A549 treated with RU486 at 1 μM for 4 hours (cell line): ENCODE measurements at places on chromosomes 12 and 14. TPM values are rescaled to one million over a fixed set of nuclear protein-coding genes. Genes with fewer than 3 reads are reported as not detected.

The CEBPE gene
- not detected in 5 replicates for total RNA-seq

The IRF9 gene
- total RNA-seq = 14.5 to 20.9 TPM (median 16.8 TPM) in 5 replicates

The NOVA1 gene
- 4.6 to 5.4 TPM (median 5.3 TPM) in 5 replicates for total RNA-seq

The SYNE3 gene
- total RNA-seq = 0.18 to 0.23 TPM (median 0.23 TPM) in 5 replicates

The AICDA gene
- total RNA-seq = 0.08 to 0.17 TPM (median 0.09 TPM) in 3 of 5 replicates, not detected in the others
